ENCODE measurements at places on chromosomes 7 and 10. TPM values are rescaled to one million over a fixed set of nuclear protein-coding genes. Genes with fewer than 3 reads are reported as not detected.
A peak's percentile ranks its signal among the peaks of the same experiment; 100 is the strongest.

DRGX gene
- total RNA-seq: not detected

PALD1 gene
- 2.1 TPM for total RNA-seq

OIT3 gene
- total RNA-seq: not detected

TMEM229A gene
- not detected for total RNA-seq

CTNNA3 gene
- total RNA-seq: not detected

NME8 gene
- total RNA-seq: not detected

CCDC172 gene
- total RNA-seq: not detected

GOLGA7B gene
- total RNA-seq: 0.33 TPM

SDK1 gene
- total RNA-seq: 0.16 TPM

C7orf33 gene
- not detected for total RNA-seq

ANKRD30A gene
- total RNA-seq: not detected

PLEKHS1 gene
- not detected for total RNA-seq

DNA sequence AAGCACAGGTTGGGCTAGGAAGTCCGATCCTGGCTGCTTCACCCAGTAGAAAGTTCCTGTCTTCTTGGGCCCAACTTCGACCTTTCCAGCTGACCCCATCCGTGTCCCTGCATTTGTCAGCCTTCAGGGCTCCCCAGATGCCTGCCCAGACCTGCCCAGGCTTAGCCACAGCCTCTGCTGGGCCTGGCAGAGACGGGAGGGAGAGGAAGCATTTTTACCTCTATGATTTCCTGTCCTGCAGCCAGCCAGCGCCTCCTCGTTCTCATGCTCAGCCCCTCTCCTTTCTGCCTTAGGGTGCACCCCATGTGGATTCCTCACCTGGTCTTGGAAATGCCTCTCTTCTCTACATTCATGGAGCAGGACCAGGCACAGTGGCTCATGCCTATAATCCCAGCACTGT, 3.7 kb downstream of the METTL27 start:
- H3K4me1 ChIP-seq: peaks cover 3% of the 10 kb centered on the region
- no peak overlapping the region for H3K4me3 ChIP-seq
- no peak for DNase-seq
- H3K36me3 ChIP-seq: no peaks in the 10 kb centered on the region
- H3K27me3 ChIP-seq: peaks cover under 1% of the 10 kb centered on the region

DNA sequence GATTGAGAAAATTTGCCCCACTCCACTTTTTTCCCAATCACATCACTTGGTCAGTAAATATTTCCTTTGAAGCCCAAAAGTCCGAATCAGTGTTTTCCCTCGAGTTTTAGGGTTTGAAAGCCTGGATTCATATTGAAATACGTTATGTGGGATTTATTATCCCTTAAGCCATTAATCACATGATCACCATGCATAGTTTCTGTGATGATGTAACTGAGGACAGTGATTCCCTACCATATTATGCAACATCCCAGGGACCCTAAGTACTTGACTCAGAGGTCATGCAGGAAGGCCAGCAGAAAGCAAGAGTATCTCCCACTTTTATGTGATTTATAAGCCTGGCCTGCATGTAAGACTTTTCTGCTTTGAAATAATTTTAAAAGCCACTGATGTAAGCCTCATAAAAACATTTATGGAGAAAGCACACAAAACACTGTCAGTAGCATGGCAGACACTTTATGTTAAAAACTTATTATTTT, 630.6 kb upstream of the ZWINT start:
- no peak overlapping the region for H3K27ac ChIP-seq
- DNase-seq: no peak
- H3K36me3 ChIP-seq: no peaks in the 10 kb centered on the region
- no peaks in the 10 kb centered on the region for H3K27me3 ChIP-seq
- no peaks in the 10 kb centered on the region for H3K4me1 ChIP-seq

- no peak for DNase-seq
- no peaks in the 10 kb centered on the region for H3K27me3 ChIP-seq
- H3K4me3 ChIP-seq: peak overlapping the region; percentile 88
- peaks cover 14% of the 10 kb centered on the region for H3K36me3 ChIP-seq
- H3K4me1 ChIP-seq: peaks cover 18% of the 10 kb centered on the region
These were observed 1.1 kb upstream of the DMTF1 start for GRCh38 chr7:87151002-87151728.

DNA sequence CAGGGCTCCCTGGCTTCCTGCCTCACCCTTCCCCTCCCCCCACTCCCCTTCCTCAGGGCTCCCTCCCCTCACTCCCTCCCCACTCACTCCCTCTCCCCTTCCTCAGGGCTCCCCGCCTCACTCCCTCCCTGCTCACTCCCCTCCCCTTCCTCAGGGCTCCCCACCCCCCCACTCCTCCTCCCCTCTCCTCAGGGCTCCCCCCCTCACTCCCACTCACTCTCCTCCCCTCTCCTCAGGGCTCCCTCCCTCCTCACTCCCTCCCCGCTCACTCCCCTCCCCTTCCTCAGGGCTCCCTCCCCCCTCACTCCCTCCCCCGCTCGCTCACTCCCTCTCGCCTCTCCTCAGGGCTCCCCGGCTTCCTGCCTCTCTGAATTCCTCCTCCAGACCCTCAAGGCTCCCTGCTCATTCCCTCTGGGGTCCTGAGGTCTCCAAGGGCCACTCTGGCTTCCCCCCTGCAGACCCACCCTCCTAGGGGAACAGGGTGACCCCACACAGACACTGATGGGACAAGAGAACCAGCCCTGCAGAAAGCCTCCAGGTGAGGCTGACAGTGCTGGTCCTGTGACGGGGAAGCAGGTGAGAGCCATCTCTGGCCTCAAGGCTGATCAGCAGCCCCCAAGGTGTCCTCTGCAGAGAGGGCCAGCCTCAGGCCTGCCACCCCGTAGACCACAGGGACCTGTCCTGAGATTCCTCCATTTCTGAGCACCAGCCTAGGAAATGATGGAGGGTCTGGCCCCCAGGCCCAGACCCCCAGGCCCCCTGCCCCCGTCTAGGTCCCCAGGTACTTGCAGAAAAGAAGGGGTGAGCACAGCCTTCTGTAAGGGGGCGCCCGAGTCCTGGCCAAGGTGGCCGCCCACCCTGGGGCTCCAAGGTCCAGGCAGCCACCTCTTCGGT, 47.2 kb downstream of the PWWP2B start:
- peaks cover 27% of the 10 kb centered on the region for H3K4me1 ChIP-seq
- no peaks in the 10 kb centered on the region for H3K36me3 ChIP-seq
- peak; percentile 77 for DNase-seq
- peak overlapping the region; percentile 66 for H3K4me3 ChIP-seq
- no peaks in the 10 kb centered on the region for H3K27me3 ChIP-seq

- no peak overlapping the region for H3K4me3 ChIP-seq
- peaks cover 19% of the 10 kb centered on the region for H3K4me1 ChIP-seq
- peaks cover 13% of the 10 kb centered on the region for H3K27me3 ChIP-seq
- DNase-seq: no peak
These were observed 20.0 kb downstream of the NEURL1 start for GRCh38 chr10:103513380-103514060.

GRCh38 chr10:33509231-33509831, 174.9 kb upstream of the NRP1 start:
- peaks cover 3% of the 10 kb centered on the region for H3K4me1 ChIP-seq
- H3K4me3 ChIP-seq: no peak overlapping the region
- H3K27me3 ChIP-seq: peaks cover 3% of the 10 kb centered on the region
- no peaks in the 10 kb centered on the region for H3K36me3 ChIP-seq
- DNase-seq: peak; percentile 56

- no peak for DNase-seq
- H3K27me3 ChIP-seq: no peaks in the 10 kb centered on the region
- peaks cover 6% of the 10 kb centered on the region for H3K36me3 ChIP-seq
- peaks cover 4% of the 10 kb centered on the region for H3K4me1 ChIP-seq
- no peak overlapping the region for H3K4me3 ChIP-seq
These were observed 60.1 kb downstream of the ZMIZ1 start for GRCh38 chr10:79128923-79129305.

DNA sequence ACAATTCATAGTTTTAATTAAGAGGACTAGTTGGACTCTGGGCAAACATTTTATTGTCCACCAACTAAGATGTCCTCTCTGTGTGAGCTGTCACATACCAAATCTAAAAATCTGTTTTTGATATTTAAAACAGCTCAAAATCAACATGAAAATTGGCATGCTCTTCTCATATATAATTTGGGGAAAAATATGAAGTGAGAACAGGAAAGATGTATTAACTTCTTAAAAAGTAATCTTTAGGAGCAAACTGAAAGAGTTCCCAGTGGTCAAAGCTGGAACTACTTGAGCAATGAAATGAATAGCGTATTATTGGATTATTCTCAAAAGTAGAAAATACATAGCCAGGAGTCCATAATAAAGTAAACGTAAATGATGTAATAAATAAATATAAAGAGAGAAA, 147.2 kb downstream of the DYNC1I1 start:
- H3K27me3 ChIP-seq: peaks cover 7% of the 10 kb centered on the region
- no peak for DNase-seq
- H3K27ac ChIP-seq: no peak overlapping the region
- H3K4me1 ChIP-seq: peaks cover 7% of the 10 kb centered on the region
- H3K36me3 ChIP-seq: no peaks in the 10 kb centered on the region

- H3K4me3 ChIP-seq: no peak overlapping the region
- peaks cover 10% of the 10 kb centered on the region for H3K27me3 ChIP-seq
- no peaks in the 10 kb centered on the region for H3K4me1 ChIP-seq
- H3K27ac ChIP-seq: no peak overlapping the region
- DNase-seq: no peak
These were observed 8.3 kb downstream of the SLC13A4 start for GRCh38 chr7:135719688-135720087.

DNA sequence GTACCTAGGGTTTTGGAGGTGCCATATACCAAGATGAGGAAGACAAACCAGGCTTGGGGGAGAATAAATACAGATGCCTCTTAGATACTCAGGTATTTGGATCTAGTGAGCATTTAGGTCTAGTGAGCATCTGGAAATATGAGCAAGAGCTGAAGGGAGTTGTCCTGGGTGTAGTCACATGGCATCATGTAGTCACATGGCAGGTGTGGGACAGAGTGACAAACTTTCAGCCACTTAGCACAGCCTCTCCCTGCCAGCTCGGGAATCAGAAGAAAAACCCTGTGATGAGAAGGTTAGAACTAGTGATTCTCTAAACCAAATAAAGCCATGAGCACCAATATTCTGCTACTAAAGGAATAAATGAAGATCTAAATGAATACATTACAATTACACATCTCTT, 24.3 kb downstream of the RGR start:
- H3K36me3 ChIP-seq: no peaks in the 10 kb centered on the region
- peaks cover 12% of the 10 kb centered on the region for H3K27me3 ChIP-seq
- no peak overlapping the region for H3K4me3 ChIP-seq
- H3K27ac ChIP-seq: no peak overlapping the region
- DNase-seq: no peak
- H3K4me1 ChIP-seq: peaks cover 21% of the 10 kb centered on the region

DNA sequence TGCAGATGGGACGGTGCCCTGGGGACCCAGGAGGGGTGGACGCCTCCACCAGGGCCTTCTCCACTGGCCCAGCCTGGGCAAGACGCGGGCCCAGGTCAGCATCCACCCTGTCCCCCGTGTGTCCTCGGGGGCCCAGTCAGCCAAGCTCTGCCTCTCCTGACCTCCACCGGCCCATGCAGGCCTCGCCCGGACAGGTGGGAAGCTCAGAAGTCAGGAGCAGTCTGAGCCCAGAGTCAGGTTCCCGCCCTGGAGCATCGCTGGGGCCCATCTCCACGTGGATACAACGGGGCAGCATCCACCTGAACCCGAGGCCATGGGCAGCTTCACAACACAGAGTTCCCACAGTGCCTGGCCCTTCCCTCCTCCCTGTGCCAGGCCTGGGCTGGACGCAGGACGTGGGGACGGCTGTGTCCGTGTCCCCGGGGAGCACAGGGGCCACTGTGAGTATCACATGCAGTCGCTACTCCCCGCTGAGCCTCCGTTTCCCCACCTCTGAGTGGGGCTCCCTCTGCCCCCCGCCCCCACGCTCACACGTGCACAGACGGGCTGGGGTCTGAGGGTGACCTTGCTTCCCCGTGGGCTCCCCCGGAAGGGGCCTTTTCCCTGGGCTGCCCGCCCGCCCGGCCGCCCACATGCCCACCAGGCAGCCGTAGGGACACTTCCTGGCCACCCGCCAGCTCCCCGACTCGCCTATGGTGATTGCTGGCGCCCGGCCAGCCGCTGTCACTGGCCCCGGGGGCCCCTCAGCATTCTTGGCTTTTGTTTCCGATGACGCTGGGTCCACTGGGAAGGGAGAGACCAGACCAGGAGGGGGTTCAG, 64.3 kb downstream of the PDGFA start:
- no peak overlapping the region for H3K4me3 ChIP-seq
- no peak overlapping the region for H3K27ac ChIP-seq
- H3K4me1 ChIP-seq: peaks cover 5% of the 10 kb centered on the region
- peaks cover 11% of the 10 kb centered on the region for H3K27me3 ChIP-seq
- DNase-seq: no peak

- H3K36me3 ChIP-seq: peaks cover 14% of the 10 kb centered on the region
- no peaks in the 10 kb centered on the region for H3K27me3 ChIP-seq
- no peak for DNase-seq
These were observed 186.7 kb upstream of the KLF6 start for GRCh38 chr10:3971713-3972112.

- H3K4me1 ChIP-seq: no peaks in the 10 kb centered on the region
- H3K4me3 ChIP-seq: no peak overlapping the region
- no peak for DNase-seq
- H3K27ac ChIP-seq: no peak overlapping the region
- no peaks in the 10 kb centered on the region for H3K27me3 ChIP-seq
These were observed 130.9 kb downstream of the RSU1 start for GRCh38 chr10:16686054-16686902.

DNA sequence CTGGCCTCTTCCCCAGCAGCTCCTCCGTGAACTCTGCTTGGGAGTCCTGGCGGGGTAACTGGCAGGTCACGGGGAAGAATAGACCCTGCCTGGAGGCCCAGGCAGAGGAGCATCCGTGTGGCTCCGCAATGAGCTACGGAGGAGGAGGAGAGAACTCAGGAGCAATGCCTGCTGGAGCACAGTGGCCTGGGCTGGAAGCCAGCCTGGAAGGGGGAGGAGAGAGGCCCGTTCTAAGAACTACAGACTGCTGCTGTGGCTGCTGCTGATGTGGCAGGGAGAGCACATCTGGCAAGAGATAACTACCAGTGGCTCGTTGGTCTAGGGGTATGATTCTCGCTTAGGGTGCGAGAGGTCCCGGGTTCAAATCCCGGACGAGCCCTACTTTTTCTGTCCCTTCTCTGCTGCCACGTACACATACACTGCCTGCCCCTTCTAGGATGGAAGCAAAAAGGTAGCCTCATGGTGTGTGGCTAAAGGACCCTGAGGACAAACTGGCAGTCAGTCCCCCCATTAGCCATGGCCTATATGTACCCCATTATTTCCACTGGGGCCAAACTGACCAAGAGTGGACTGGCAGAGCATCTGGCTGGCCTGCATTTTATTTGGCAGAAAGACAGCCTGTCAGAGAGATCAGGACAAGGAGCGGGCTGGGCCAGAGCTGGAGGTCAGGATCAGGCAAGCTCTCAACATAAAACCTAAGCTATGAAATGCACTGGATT, 7.7 kb upstream of the OPN1SW start:
- no peak overlapping the region for H3K4me3 ChIP-seq
- no peak for DNase-seq
- no peak overlapping the region for H3K27ac ChIP-seq
- peaks cover 23% of the 10 kb centered on the region for H3K27me3 ChIP-seq
- H3K36me3 ChIP-seq: no peaks in the 10 kb centered on the region

- peaks cover 10% of the 10 kb centered on the region for H3K36me3 ChIP-seq
- H3K4me3 ChIP-seq: no peak overlapping the region
- no peak for DNase-seq
- no peak overlapping the region for H3K27ac ChIP-seq
- no peaks in the 10 kb centered on the region for H3K27me3 ChIP-seq
These were observed 216.8 kb upstream of the CCDC6 start for GRCh38 chr10:60123172-60123571.

GRCh38 chr10:109996766-109997171, 11.0 kb upstream of the ADD3 start:
- no peak overlapping the region for H3K4me3 ChIP-seq
- no peak overlapping the region for H3K27ac ChIP-seq
- H3K36me3 ChIP-seq: no peaks in the 10 kb centered on the region
- H3K4me1 ChIP-seq: peaks cover 7% of the 10 kb centered on the region

GRCh38 chr7:2134740-2135139, 98.0 kb downstream of the MAD1L1 start:
- H3K4me3 ChIP-seq: no peak overlapping the region
- no peaks in the 10 kb centered on the region for H3K27me3 ChIP-seq
- DNase-seq: no peak

All from activated CD4-positive, alpha-beta T cell treated with anti-CD3 and anti-CD28 coated beads, Interleukin-2, amount 10 ng/mL, durations not matched to agents 24 days and 14 days (primary cell).